H9 (cell line): ENCODE measurements at places on chromosomes 16 and 17.

GRCh38 chr16:49472598-49472997, 99.0 kb downstream of the C16orf78 start:
- peak; percentile 32 for DNase-seq

DNA sequence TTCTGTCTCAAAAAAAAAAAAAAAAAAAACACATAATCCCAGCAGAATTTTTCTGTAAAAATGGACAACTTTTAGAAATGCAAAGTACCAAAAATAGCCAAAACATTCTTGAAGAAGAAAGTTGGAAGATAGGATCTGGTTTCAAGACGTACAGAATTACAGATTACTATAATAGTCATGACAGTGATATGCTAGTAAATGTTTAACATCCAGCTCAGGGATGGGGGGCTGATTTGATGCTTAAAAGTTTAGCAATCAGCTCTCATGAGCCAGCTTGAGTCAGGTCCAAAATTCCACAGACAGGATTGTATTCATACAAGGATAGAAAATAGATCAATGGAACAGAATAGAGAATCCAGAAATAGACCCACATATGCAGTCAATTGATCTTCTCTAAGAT, 100.5 kb downstream of the CYB561 start:
- no peak for DNase-seq

- DNase-seq: no peak
These were observed 2.0 kb upstream of the INPP5K start for GRCh38 chr17:1518410-1518809.

DNA sequence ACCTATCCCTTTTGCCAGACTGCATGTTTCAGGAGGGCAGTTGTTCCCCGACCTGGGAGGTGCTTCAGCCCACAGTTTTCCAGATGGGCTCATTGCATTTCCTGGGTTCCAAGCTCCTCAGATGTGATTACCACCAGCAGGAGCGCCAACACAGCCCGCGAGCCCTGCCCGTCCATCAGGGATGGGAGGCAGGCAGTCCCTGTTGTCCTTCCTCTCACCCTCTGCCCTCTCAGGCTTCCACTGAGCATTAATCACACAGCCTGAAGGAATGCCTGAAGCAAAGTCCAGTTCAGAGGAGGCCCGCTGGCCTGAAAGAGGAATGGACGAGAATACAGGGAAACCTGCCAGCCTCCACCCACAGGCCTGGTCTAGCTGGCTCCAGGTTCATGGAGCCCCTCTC, 256.3 kb upstream of the SDK2 start:
- DNase-seq: peak; percentile 26

DNA sequence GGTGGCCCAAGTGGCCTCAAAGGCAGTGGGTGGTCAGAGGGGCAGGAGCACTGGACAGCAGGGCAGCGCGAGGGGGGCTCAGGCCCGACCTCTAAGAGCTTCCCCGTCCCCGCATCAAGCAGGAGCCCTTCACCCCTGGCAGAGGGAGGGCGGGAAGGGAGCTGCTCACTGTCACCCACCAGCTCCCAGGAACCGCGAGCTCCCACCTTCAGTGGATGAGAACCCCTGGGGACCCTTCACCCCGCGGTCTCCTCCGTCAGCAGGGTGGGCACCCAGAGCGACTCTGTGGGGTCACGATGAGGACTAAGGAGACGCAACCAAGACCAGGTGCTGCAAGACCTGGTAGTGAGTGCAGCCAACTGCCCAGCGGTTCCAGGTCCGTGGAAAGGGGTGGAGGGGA, 13.6 kb downstream of the CEP131 start:
- no peak for DNase-seq

DNA sequence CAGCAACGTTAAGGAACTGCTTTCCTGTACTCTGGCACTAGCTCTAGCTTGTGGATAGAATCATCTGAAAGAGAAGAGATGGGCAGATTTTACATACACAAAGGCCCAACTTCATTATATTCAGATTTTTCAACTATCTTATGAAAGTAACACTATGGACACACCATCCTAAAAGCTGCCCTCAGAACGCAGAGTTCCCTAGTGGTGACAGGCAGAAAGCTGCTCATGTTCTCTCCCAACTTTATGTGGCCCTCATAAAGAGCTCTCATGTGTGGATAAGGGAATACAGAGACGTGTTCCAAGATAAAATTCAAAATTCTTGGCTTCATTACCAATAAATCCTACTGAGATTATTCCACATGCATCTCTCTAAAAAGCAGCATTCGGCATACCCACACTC, 1.5 kb downstream of the CFAP20 start:
- no peak for DNase-seq

GRCh38 chr17:78126895-78127238, 1.7 kb downstream of the TMC6 start:
- no peak for DNase-seq

- DNase-seq: peak; percentile 16
These were observed 68.6 kb downstream of the CCDC182 start for GRCh38 chr17:57676543-57676942.

- no peak for DNase-seq
These were observed 2.1 kb downstream of the KCNH4 start for GRCh38 chr17:42178817-42179216.

DNA sequence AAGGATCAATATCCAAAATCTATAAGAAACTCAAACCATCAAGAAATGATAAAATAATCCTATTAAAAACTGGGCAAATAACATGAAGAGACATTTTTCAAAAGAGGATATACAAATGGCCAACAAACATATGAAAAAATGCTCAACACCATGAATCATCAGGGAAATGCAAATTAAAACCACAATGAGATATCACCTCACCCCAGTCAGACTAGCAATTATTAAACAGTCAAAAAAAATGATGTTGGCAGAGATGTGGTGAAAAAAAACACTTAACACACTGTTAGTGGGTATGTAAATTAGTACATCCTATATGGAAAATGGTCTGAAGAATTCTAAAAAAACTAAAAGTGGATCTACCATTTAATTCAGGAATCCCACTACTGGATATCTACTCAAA, 379.0 kb upstream of the SOX9 start:
- DNase-seq: no peak

GRCh38 chr16:17160920-17161431, 309.8 kb downstream of the XYLT1 start:
- DNase-seq: no peak

DNA sequence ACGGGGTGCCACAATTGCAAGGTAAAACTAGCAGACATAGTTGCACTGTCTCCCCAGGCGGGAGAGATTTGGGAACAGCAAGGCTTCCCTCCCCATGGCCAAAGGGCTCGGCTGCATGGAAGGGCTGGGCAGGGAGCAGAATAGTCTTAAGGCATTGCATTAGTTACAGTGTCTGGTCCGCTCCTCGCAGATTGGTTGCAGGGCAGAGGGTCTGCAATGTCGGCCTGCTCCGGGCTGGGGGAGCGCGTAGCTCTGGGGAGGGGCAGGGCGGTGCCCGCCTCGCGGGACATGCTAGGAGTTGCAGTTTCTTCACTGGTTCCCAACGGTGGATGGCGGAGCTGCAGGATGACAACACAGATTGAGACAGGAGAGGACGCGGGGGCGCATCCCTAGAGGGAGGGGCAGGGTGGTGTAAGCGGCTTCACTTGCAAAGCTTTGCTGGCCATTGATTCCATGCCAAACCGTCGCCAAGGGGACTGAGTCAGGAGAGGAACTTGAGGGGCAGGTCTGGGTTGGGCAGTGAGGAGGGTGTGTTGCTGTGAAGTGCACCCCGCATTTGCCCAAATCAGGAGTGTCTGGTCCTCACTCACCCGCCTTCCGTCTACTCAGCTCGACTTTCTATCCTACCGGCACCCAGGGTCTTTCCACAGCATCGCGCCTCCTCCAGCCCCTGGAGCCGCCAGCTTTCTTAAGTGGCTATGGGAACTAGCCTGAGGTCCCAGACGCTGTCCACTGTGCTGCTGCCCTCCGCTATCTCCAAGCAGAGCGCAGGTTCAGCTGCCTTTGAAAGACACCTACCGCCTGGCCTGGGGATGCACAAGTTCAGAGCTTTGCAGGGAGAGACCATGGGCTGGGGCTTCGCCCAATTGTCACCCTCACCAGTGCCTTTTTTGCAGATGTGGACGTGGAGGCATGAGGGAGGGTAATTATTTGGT, 1748.9 kb downstream of the TP53TG3F start:
- no peak for DNase-seq

- DNase-seq: no peak
These were observed 56.2 kb upstream of the ELAC2 start for GRCh38 chr17:13074026-13074425.

DNA sequence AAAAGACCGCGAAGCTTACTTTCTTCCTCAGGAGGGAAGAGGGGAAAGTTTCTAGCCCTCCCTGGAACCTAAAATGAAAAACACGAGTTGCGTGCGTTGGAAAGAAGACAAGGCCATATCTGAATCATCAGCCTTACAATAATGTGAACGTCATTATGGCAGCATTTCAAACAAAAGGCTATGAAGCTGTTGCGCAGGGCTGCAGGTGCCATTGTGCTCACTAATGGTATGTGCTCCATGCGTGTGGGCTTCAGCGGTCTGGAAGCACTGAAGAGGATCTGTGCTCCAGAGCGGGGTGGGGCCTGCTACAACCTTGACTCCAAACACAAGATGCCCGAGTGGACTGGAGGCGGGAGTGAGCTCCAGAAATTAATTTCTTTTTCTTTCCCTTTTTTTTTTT, 12.1 kb upstream of the CYB5B start:
- DNase-seq: no peak

DNA sequence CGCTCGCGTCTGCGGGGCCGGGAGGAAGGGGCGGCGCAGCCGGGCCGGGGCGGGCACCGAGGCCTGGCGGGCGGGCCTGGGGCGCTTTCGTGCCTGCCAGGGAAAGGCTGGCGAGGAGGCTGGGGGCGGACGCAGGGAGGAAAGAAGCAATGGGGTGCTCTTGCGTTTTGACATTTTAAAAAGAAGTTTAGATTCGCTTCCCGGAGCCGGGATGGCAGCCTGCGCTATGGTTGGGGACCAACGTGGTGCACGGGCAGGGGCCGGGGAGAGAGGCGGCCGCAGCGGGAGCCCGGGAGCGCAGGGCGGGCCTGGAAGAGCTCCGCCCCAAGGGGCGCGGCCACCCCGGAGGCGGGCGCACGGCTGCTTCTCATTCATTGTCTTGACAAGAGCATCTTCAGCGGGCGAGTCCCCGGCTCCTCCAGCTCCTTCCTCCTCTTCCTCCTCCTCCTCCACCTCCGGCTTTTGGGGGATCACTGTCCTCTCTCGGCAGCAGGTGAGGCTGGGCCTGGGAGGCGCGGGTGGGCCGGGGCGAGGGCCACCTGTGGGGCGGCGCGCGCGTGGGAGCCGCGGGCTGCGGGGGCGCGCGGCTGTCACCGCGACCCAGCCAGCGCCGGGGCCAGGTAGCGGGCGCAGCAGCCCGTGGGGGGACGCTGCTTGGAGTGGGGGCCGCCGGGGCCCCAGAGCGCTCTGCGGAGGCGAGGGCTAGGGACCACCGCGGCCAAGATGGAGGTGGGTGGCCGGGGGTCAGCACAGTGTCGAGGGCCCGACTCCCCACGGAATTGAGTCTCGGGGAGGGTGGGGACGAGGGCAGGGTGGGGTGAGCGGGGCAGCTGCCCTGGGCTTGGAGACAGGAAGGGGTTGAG, at the start of gene CORO1A:
Gene CORO1A (plus strand): TSS at position 370 of the 863 bp plus-strand sequence. CDS start 1,608 bp downstream, outside the sequence.
- DNase-seq: peak; percentile 86

GRCh38 chr17:2146132-2146871, 91.4 kb downstream of the HIC1 start:
- DNase-seq: no peak

DNA sequence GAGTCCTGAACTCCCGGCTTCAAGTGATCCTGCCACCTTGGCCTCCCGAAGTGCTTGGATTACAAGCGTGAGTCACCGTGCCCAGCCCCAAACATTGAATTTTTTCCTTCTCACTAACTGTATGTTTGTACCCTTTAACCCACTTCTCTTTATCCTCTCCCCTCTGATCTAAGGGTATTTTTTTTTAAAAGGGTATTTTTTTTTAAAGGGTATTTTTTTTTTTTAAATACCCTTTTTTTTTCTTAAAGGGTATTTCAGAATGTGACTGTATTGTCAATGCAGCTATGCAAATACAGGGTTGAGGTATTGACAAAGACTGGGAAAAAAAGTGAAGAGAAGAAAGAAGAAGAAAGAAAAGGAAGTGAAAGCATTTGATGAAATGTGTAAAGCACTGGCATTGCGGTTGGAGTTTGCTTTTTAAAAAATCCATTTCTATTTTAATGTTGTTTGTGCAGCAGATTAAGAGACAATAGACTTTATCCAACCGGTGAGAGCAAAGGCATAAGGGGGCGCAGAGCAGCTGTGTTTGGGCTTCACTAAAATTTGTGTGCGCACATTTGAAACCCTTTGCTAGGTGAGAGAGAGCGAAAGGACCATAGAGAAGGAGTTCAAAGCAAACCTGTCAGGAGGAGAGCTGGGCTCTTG, 42.4 kb downstream of the SYT17 start:
- no peak for DNase-seq
